ENCODE measurements at places on chromosomes 12 and 14.
A peak's percentile ranks its signal among the peaks of the same experiment; 100 is the strongest.

DNA sequence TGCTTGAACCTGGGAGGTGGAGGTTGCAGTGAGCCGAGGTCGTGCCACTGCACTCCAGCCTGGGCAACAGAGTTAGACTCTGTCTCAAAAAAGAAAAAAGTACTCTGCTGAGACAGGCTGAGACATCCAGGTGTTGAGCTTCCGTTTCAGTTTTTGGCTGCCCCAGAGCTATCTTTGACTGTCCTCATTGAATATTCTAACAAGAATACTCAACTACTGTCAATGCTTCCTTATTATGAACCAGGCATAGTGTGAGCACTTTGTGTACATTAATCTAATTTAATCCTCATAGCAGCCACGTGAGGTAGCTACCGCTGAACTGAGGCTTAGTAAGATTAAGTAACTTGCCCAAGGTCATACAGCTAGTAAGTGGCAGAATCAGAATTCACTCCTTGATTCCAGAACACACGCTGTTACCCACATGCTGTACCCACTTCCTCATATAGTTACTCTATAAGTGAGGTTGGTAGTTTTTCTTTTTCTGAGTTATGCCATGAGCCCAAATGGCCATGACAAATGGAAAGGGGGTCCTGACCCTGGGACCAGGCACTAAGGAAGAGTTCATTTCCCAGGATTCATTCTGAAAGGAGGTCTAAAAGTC is 11.3 kb downstream of the ALDH1L2 start:
- no peak for DNase-seq

- no peak for DNase-seq
Observed at GRCh38 chr12:83042441-83043200, 355.9 kb downstream of the TMTC2 start.

DNA sequence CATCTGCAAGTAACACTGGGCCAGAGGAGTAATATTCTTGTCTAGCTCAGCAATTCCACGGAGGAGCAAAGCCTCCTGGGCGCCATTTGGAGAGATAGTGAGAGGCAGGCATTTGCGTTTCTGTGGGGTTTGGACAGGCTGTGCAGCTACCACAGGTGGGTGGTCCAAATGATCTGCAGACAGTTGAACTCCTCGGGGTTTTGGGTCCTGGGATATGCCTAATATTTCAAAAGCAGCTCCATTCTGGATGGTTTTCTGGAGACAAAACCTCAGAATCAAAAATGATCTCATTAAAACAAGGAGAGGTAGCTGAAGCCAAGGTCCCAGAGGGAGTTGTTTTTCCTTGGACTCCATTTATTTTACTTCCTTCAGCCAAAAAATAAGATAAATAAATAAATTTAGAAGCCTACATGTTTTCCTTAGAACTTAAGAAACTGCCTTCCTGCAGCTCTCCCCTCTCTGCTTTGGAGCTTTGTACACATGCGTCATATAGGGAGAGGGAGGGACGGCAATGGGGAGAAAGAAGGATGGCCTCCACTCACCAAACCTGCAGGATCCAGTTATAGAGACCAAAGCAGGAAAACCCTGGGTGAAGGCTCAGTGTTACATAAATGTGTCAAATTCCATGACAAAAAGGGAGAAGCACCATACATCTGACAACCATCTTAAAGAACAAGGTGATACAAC is 227.3 kb upstream of the DAAM1 start:
- no peak for DNase-seq

DNA sequence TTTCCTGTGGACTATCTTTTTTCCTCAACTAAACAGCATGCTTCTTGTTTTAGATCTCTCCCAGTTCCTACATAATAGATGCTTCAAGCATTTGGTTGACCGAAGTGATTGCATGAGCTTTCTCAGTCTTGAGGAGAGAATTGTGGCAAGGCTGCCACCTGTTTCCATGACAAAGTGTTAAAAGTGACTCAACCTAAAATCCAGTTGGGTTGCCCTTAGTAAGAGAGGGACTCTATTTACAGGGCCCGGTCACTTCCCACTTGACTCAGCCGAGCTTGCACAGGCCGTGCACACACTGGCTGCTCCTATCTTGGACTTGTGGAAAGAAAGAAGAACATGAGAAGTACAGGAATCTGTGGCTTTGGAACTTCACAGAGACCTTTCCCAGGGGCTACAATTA is 2.1 kb upstream of the B4GALNT3 start:
- no peak for DNase-seq

DNA sequence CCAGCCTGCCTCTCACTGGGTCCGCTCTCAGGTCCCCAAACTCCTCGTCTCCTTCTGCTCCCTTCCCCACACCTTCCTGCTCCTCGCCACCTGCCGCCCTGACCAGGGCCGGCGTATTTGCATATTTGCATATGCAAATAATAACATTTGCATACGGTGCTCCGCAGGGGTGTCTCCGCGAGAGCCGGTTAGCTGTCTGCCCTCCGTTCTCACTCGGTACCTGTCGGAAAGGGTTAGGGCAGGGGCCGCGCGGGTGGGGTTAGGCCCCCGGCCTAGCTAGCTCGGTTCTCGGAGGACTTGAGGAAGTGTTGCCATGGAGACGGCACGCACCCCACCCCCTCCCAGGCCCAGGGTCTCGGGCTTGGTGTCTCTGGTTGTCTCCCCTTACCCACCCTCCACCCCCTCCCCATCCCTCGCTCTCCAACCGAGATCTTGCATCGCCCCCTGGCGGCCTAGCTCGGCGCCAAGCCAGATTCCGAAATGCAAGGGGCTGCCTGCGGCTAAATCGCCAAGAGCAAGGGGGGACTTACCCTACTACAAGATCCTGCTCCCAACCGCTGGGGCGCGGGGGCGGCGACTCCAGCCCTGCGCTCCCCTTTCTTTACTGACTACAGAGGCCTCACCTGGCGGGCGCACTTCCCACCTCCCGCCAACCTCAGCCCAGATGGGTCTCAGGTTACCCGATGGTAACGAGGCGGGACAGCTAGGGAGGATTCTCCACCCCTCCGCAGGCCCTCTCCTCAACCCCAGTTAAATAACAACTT is 8.1 kb downstream of the STAC3 start:
- DNase-seq, result no peak

- no peak for DNase-seq
Observed at GRCh38 chr12:123354600-123354999, 10.0 kb downstream of the SBNO1 start.

GRCh38 chr12:105418821-105419291 is 88.4 kb downstream of the C12orf75 start:
- DNase-seq, result no peak

DNA sequence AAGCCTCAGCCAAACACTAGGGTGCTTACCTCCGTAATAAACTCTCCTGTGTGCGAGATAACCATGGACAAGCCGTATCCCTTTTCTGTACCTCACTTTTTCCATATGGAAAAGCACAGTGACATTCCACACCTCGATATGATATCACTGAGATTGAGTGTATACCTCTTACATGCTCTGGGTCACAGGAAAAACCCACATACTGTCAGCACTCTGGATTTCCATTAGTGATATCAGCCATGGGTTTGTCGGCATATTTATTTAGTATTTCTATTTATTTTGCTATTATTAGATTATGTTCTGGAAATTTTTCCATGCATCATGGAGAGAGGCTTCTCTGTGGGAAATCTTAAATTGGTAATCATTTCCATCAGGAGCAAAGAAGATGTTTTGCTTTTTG is 28.0 kb upstream of the DAAM1 start:
- DNase-seq, result no peak

- DNase-seq, result no peak
Observed at GRCh38 chr14:71574976-71575375, 357.3 kb upstream of the RGS6 start.

DNA sequence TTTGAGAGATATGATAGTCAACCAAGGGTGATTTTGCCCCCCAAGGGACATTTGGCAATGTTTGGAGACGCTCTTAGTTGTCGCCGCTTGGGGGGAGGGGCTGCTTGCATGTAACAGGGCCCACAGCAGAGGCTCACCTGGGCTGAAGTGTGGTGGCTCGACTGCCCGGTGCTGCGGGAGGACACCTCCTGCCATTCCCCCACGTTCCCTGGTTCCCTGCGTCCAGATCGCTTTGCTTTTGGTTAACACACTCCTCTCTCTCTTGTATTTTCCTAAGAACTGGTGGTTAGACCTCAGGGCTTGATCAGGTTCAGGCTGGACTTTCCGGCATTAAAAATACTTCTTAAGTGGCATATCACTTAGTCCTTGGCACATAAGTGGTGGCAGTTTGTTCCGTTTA is 18.9 kb downstream of the PPP2R5C start:
- no peak for DNase-seq

- no peak for DNase-seq
Observed at GRCh38 chr14:81550001-81550637, 16.5 kb upstream of the SEL1L start.

- no peak for DNase-seq
Observed at GRCh38 chr12:128671528-128672042, 152.2 kb downstream of the SLC15A4 start.

DNA sequence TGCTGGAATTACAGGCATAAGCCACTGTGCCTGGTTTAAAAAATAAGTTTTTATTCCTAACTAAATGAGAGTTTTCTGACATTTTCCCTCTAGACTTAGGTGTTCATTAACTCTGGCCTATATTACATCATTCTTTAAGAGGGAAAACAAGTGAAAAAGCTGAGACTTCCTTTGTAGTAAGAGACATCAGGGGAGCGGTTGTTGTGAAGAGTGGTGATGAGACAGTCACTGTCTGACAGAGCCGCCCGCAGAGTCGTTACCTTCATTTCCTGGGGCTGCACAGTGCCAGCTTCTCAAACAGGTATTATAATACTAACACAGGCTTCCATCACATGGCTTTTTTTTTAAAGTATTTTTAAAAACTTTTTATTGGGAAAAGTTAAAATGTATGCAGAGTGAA is 19.7 kb upstream of the TDRD9 start:
- no peak for DNase-seq

- DNase-seq, result peak; percentile 80
Observed at GRCh38 chr12:50246873-50247612, 36.3 kb downstream of the LIMA1 start.

DNA sequence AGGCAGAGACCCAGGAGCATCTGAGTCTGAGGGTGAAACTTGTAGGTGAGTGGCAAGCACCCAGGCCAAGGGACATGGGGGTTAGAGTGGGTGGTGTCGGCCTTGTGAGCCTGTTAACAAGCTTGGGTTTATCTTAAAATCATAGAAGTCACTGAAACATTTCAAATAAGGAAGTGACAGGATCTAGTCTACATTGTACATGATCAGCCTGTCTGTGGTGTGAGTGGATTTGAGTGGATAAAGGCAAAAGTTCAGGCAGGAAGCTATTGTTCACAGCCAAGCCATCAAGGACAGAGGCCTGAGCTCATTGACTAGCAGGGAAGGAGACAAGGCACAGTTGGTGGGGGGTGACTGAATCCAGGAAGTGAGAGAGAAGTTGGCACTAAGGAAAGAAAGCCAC is 59.3 kb upstream of the FKBP4 start:
- no peak for DNase-seq

DNA sequence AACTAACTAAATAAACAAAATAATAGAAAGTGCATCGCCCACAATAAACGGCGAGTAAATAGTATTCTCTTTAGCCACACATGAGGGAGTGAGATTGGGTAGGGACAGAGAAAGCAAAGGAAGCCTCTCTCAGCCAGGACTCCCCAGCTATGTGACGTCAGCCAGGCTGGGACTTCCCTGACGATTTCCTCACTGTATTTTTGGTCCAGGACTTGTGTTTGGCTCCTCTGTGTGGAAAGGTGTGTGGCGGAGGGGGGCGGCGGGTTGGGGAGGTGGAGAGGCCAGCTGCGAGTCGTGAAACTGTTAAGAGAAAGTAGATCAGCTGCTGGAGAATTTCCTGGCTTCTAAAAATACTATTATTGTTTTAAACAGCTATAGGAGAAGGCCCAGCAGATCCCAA is 1124.6 kb downstream of the AACS start:
- no peak for DNase-seq

DNA sequence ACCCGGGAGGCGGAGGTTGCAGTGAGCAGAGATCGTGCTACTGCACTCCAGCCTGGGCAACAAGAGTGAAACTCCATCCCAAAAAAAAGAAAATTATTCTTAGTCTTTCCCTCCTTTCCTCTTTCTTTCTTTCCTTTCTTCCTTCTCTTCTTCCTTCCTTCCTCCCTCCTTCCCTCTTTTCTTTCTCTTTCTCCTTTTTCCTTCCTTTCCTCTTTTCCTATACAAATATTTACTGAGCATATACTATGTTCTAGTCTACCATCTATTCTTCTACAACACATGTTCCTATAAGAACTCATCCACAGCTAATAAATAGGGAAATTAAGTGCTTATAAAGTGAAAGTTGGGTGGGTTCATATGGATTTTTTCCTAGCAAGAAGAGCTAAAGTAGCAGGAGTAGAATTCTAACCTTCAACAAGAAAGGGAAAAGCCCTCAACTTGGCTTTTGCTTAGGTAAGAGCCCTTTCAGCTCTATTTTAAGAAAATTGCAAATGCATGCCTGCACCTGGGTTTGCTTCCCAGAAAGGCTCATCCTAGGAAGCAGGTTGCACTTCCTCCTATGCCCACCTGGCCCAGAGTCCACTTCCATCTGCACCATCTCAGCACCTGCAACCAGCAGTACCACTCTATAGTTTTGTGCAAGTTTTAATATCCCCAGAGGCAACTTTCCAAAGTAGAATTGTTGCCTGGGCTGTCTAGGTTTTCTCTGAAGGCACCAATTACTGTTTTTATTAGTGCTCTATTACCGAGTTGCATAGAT is 122.0 kb upstream of the CCND2 start:
- no peak for DNase-seq

DNA sequence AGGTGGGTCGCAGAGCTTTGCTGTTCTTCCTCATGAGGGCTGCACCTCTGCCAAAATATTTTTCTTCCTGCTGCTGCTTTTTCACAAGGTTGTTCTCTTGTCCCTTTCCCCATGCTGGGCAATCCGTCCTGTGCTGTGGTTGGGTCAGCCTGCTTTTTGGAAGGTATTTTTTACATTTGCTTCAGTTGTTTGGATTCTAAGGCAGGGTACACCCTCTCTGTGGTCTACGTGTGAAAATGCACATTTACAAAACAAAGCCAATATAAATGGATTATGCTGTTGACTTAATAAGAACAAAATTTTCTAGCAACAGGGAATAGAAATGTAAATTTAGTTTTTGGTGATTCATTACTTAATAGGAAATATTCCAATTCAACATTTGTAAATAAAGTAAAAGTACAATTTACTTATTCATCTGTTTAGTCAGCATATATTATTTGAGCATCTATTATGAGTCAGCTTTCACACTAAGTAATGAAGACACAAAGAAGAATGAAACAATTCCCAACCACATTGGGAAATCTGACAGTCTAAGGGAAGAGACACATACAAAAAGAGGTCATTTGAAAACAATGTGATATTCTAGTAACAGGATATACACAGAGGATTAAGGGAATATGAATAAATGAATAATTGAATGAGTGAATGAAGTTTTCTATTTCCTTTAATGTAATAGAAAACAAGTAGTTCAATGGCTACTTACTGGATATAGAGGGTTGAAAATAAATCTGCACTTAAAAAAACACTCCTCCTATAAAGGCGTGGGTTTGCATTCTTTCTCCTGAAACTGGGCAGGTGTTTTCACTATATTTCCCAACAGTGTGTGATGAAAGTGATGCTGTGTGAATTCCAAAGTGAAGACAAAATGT is 94.6 kb upstream of the PRICKLE1 start:
- no peak for DNase-seq

GRCh38 chr14:32426028-32426427 is 96.9 kb downstream of the AKAP6 start:
- no peak for DNase-seq
